ENCODE measurements at places on chromosomes 7 and 10.

GRCh38 chr7:37732253-37732652 is 48.7 kb downstream of the GPR141 start:
- H3K36me3 ChIP-seq, result no peaks in the 10 kb centered on the region
- H3K27me3 ChIP-seq, result no peaks in the 10 kb centered on the region
- H3K4me1 ChIP-seq, result peaks cover 30% of the 10 kb centered on the region
- DNase-seq, result no peak
- H3K27ac ChIP-seq, result peak overlapping the region; percentile 49

GRCh38 chr7:131554880-131555516 is 1.4 kb downstream of the PODXL start:
- H3K4me3 ChIP-seq, result no peak overlapping the region
- peaks cover 9% of the 10 kb centered on the region for H3K4me1 ChIP-seq
- H3K27ac ChIP-seq, result no peak overlapping the region
- H3K27me3 ChIP-seq, result peaks cover 36% of the 10 kb centered on the region
- H3K36me3 ChIP-seq, result no peaks in the 10 kb centered on the region

DNA sequence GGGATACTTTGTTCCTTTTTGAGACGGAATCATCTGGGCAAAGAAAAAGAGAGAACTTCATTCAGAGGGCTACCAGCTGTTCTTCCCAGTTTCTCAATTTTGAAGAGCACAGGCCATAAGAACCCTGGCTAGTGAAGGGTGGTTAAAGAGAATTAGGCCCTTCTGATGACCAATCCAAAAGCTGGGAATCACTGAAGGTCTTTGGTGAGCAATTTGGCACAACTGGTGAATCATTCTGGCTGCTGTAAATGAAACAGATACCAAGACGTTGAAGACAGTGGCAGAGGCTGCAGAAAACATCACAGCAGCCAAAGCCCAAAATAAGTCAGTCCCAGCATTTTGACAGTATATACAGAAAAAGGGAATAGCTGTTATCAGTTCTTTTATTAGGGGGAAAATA is 5.1 kb downstream of the RAPGEF5 start:
- H3K27me3 ChIP-seq, result no peaks in the 10 kb centered on the region
- no peaks in the 10 kb centered on the region for H3K36me3 ChIP-seq
- no peak for DNase-seq
- no peak overlapping the region for H3K4me3 ChIP-seq

- no peak overlapping the region for H3K4me3 ChIP-seq
- DNase-seq, result no peak
- H3K4me1 ChIP-seq, result no peaks in the 10 kb centered on the region
- no peak overlapping the region for H3K27ac ChIP-seq
- no peaks in the 10 kb centered on the region for H3K27me3 ChIP-seq
Measured at GRCh38 chr7:145784809-145785780, 331.5 kb upstream of the CNTNAP2 start.

- no peak for DNase-seq
- no peak overlapping the region for H3K27ac ChIP-seq
- H3K36me3 ChIP-seq, result no peaks in the 10 kb centered on the region
- no peak overlapping the region for H3K4me3 ChIP-seq
- no peaks in the 10 kb centered on the region for H3K4me1 ChIP-seq
Measured at GRCh38 chr10:101099901-101100300, 31.2 kb upstream of the TLX1 start.

DNA sequence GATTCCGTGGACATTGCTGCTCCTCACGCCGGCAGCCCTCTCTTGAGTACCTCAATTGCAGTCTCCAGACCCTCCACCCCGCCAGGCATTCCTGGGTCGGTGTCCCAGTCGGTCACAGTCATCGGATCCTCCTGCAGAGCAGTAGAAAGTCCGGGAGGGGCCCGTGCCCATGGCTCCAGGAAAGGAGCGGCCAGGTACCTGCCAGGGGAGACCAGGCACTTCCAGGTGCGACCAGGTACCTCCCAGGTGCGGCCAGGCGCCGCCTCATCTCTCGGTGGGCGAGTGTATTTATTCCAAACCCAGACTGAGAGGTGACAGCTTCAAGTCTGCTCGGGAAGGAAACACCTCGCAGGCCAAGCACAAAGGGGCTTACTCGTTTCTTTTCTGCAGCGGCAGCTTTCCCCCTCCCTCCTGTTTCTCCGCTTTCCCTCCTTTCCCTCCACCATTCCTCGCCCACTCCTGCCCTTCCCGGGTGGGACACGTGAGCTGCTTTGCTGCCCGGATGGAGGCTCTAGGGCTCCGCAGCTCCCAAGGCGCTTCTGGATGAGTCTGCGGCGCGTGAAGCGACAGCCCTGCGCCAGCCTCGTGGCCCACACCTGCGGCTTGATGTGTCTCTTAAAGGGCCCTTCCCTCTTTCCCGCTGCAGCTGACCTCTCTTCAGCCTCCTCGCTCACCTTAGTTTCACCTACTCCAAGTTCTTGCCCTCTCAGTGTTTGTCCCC is 39.4 kb upstream of the AGK start:
- no peaks in the 10 kb centered on the region for H3K4me1 ChIP-seq
- no peak for DNase-seq
- H3K27ac ChIP-seq, result no peak overlapping the region

- no peaks in the 10 kb centered on the region for H3K27me3 ChIP-seq
- no peaks in the 10 kb centered on the region for H3K36me3 ChIP-seq
- no peak overlapping the region for H3K4me3 ChIP-seq
- peaks cover 22% of the 10 kb centered on the region for H3K4me1 ChIP-seq
Measured at GRCh38 chr10:119254335-119254734, 47.0 kb downstream of the GRK5 start.

- H3K4me3 ChIP-seq, result no peak overlapping the region
- DNase-seq, result no peak
- H3K27ac ChIP-seq, result no peak overlapping the region
- H3K36me3 ChIP-seq, result no peaks in the 10 kb centered on the region
Measured at GRCh38 chr7:144027974-144028373, 20.8 kb upstream of the OR2A5 start.

GRCh38 chr7:66205741-66206090 is 582 bp downstream of the TPST1 start:
- no peaks in the 10 kb centered on the region for H3K4me1 ChIP-seq
- DNase-seq, result no peak
- H3K27me3 ChIP-seq, result no peaks in the 10 kb centered on the region
- H3K4me3 ChIP-seq, result peak overlapping the region; percentile 71
- peak overlapping the region; percentile 26 for H3K27ac ChIP-seq

GRCh38 chr10:111493024-111493625 is 416.3 kb downstream of the ADRA2A start:
- no peaks in the 10 kb centered on the region for H3K27me3 ChIP-seq
- H3K27ac ChIP-seq, result no peak overlapping the region
- H3K36me3 ChIP-seq, result no peaks in the 10 kb centered on the region

- DNase-seq, result no peak
- no peaks in the 10 kb centered on the region for H3K27me3 ChIP-seq
- H3K4me1 ChIP-seq, result peaks cover 10% of the 10 kb centered on the region
- H3K36me3 ChIP-seq, result peaks cover 22% of the 10 kb centered on the region
- no peak overlapping the region for H3K27ac ChIP-seq
Measured at GRCh38 chr7:80187279-80187678, 52.6 kb downstream of the GNAI1 start.

GRCh38 chr10:78876449-78876848 is 192.3 kb upstream of the ZMIZ1 start:
- H3K4me3 ChIP-seq, result no peak overlapping the region
- H3K4me1 ChIP-seq, result no peaks in the 10 kb centered on the region
- no peaks in the 10 kb centered on the region for H3K27me3 ChIP-seq
- no peak overlapping the region for H3K27ac ChIP-seq

GRCh38 chr10:50324046-50324445 is 72.7 kb upstream of the ASAH2 start:
- peaks cover 38% of the 10 kb centered on the region for H3K4me1 ChIP-seq
- no peaks in the 10 kb centered on the region for H3K36me3 ChIP-seq
- H3K4me3 ChIP-seq, result no peak overlapping the region
- H3K27ac ChIP-seq, result no peak overlapping the region
- H3K27me3 ChIP-seq, result no peaks in the 10 kb centered on the region

- no peak overlapping the region for H3K27ac ChIP-seq
- no peaks in the 10 kb centered on the region for H3K27me3 ChIP-seq
- no peaks in the 10 kb centered on the region for H3K4me1 ChIP-seq
- H3K4me3 ChIP-seq, result no peak overlapping the region
- no peaks in the 10 kb centered on the region for H3K36me3 ChIP-seq
Measured at GRCh38 chr7:48139459-48139858, 31.8 kb upstream of the ABCA13 start.

DNA sequence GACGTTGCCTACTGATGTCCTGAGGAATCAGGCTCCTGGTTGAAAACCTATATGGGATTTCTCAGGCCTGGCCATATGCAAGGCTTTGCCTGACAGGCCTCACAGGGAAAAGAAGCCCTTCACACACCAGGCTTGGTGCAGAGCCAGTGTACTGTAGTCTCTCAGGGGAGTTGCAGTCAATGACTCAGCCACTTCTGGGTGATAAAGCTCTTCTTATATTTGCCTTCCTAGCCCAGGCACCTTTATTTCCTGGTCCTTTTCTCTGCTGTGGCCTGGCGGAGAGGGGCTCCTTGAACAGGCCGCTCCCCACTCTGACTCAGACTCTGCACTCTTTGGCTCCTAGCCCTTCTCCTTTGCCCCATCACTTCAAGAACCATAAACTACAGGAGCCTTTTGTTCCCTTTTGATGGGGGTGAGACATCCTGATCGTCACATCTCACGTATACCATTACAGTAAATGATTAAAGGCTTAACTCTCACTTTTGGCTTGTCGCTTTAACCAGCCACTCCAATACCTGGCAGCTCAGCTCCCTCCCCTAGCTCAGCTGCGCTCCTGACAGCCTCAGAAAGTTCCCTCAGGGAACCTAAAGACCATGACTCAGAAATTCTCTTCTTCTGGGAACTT is 33.5 kb downstream of the DPY19L1 start:
- H3K27me3 ChIP-seq, result no peaks in the 10 kb centered on the region
- H3K4me1 ChIP-seq, result peaks cover 19% of the 10 kb centered on the region
- DNase-seq, result peak; percentile 86
- H3K4me3 ChIP-seq, result no peak overlapping the region

- H3K27me3 ChIP-seq, result no peaks in the 10 kb centered on the region
- no peaks in the 10 kb centered on the region for H3K36me3 ChIP-seq
- H3K4me3 ChIP-seq, result no peak overlapping the region
- DNase-seq, result no peak
Measured at GRCh38 chr10:12473491-12473890, 124.1 kb downstream of the CAMK1D start.

DNA sequence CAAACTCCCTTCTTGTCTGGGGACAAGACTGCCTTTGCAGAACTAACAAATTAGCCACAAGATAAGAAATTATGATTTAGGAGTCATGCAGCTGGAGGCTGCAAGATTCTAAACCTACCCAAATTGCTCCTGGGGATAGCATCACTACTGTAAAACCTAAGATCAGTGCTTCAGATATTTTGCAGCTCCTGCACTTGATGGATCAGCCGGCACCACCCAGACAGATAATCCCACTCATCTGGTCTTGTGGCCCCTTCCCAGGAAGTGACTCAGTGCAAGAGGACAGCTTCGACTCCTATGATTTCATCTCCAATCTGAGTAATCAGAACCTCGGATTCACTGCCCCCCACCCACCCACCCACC is 181.9 kb downstream of the AKR1D1 start:
- no peak overlapping the region for H3K4me3 ChIP-seq
- no peaks in the 10 kb centered on the region for H3K27me3 ChIP-seq
- H3K27ac ChIP-seq, result no peak overlapping the region
- H3K4me1 ChIP-seq, result no peaks in the 10 kb centered on the region

- H3K36me3 ChIP-seq, result no peaks in the 10 kb centered on the region
- H3K27me3 ChIP-seq, result no peaks in the 10 kb centered on the region
Measured at GRCh38 chr10:43785252-43785651, 136.6 kb upstream of the ZNF32 start.

GRCh38 chr7:105786520-105787470 is 89.6 kb downstream of the ATXN7L1 start:
- no peaks in the 10 kb centered on the region for H3K27me3 ChIP-seq
- no peak for DNase-seq
- H3K36me3 ChIP-seq, result no peaks in the 10 kb centered on the region
- H3K4me1 ChIP-seq, result peaks cover 32% of the 10 kb centered on the region
- H3K4me3 ChIP-seq, result no peak overlapping the region

- no peaks in the 10 kb centered on the region for H3K4me1 ChIP-seq
- no peak for DNase-seq
- H3K4me3 ChIP-seq, result no peak overlapping the region
- H3K27ac ChIP-seq, result no peak overlapping the region
- H3K27me3 ChIP-seq, result no peaks in the 10 kb centered on the region
Measured at GRCh38 chr7:76216381-76217082, 14.8 kb downstream of the SRRM3 start.

DNA sequence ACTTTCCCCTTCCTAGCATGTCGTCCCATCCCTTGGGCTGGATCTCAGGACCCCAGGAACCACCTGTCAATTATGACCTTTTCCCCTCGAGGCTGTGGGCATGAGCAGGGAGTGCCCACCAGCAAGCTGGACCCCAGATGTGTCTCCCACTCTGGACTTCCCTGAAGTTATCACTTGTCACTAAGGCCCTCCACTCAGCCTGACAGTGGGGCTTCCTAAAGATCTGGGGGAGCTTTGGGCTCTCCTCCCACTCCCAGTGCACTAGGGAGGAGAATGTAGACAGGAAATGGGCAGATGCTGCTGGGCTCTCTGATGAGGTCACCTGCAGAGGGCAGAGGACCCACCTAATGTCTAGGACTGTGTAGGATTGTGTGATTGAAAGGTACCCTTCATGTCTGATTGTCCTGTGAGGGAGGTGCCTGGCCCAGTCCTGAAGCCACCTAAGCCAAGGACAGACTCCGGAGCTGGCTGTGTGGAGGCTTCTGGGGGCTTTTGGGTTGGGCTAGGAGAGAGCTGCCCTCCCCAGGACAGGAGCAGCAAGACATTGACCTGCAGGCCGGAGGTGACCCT is 18.7 kb downstream of the MYO1G start:
- DNase-seq, result peak; percentile 15
- peaks cover 8% of the 10 kb centered on the region for H3K27me3 ChIP-seq
- no peaks in the 10 kb centered on the region for H3K36me3 ChIP-seq
- H3K4me3 ChIP-seq, result no peak overlapping the region
- H3K4me1 ChIP-seq, result no peaks in the 10 kb centered on the region
- H3K27ac ChIP-seq, result no peak overlapping the region

DNA sequence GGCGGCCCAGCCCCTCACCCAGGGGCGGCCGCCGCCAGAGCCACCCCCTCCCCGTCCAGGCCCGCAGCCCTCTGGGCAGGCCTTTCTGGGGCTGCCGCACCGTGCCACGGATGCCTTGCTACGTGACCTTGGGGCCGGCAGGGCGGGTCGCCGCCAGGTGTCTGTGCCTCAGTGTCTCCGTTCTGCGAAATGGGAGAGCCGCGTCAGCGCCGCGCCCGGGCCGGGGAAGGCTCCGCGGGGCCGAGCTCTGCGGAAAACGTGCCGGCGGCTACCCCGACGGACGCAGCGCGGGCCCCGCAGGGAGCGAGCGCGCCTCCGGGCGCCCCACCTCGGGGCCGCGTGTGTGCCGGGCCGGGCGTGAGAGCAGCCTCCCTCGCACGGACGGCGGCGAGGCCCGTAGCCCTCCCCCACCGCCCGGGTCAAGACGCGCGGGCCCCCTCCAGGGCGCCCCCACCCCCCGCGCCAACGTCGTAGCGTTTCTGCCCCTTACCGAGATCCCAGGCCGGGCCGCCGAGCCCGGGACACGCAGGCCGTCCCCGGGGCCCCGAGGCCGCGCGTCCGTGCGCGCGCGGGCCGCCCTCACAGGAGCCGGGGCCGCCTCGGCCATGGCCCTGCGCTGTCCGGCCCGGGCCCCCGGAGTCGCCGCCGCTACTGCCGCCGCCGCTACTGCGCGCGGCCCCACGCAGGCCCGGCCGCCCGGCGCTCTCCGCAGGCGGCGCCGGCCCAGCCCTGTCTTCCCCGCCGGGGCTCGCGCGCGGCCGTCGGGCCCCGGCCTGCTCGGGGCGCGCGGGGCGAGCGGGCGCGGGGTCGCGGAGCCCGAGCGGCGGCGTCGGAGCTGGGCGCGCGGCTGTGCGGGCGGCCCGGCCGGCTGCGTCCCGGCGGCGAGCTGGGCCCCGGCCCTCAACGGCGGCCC is 1.1 kb downstream of the ZNF777 start:
- peak overlapping the region; percentile 95 for H3K4me3 ChIP-seq
- no peaks in the 10 kb centered on the region for H3K27me3 ChIP-seq
- peak overlapping the region; percentile 20 for H3K27ac ChIP-seq
- H3K36me3 ChIP-seq, result peaks cover 21% of the 10 kb centered on the region
- DNase-seq, result no peak
- peaks cover 4% of the 10 kb centered on the region for H3K4me1 ChIP-seq

All from RWPE2 (cell line).